ENCODE measurements at places on chromosomes 2 and 18.

DNA sequence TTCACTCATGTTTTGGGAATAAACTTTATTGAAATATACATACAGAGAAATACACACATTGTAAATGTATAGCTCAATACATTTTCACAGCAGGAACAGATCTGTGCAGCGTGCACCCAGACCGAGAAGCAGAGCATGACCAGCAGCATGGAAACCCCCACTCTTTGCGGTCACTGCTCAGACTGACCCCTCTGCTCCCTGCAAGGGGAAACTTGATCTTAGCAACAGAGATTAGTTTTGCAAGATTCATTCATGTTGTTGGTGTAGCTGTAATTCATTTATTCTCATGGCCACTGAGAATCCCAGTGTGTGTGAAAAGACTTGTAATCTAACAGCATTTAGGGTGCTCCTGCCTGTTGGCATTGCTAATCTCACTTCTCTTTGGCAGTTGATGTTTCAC, 35.2 kb downstream of the LPIN1 start:
- no peak for DNase-seq

GRCh38 chr2:215419769-215420470, 15.9 kb downstream of the FN1 start:
- DNase-seq = no peak

DNA sequence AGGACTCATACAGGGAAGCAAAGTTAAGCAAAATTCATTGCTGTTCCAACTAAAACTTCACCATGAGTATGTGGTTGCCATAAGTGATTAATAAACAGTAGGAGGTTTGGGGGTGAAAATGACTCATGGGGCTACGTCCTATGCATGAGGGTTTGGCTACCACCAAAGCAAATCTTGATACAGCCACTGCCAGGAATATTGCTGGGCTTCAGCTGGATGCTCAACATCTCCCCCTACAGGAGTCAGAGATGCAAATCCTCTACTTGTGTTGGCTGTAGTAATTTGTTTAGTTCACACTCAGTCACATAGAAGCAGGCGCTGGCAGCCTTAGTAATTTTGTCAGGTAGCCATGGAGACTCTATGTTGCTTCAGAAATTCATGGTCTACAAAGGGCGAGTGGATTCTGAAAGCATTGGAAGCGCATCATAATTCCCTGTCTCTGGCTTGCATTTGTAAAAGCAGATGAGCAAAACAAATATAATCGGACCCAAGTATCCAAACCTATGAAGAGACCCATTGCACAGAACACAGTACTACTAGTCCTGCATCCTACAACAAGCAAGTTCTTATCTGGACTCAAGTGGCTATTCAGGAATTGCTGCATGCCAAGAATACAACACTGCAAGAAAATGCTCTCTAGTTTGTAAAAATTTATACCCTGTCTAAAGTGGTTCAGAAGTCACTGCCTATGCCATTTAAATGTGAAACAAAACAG, 76.0 kb downstream of the CD28 start:
- peak; percentile 91 for DNase-seq

GRCh38 chr18:47120428-47120827, 29.9 kb downstream of the HDHD2 start:
- no peak for DNase-seq

- DNase-seq = no peak
These were observed 208.4 kb downstream of the SETBP1 start for GRCh38 chr18:44889111-44889510.

DNA sequence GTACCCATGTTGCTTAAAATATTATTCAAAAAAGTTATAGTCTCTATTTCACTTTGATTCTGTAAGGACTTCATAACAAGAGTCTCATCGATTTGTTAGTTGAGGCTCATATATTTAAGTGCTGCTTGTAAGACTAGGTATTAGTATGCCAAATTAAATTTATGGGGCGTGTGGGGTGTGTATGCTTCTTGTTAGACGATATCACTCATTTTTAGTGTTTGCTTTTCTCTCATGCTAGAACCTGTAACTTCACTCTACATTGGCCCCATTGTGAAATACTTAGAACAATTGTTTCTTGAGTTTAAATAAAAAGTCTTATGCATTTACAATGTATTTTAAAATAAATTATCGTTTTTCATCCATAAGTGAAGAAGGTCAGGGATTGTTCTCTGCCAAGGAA, 63.6 kb downstream of the CTNNA2 start:
- no peak for DNase-seq

DNA sequence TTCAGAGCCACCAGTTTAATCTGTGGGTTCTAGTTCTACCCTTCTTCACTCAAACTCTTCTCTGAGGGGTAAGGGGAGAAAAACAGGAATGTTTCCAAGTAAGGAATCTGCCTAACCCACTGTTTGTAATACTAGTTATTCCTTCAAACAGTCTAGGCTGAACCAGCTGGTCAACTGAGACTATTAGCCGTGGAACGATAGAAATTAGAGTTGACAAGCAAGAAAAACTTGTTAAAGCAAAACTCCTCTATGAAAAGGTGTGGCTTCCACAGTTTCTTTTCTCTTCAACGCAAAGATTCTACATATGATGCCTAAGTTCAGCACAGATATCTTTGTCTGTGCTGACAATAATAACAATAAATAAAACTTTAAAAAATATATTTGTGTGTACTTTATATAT, 11.5 kb downstream of the PAIP2B start:
- no peak for DNase-seq

GRCh38 chr2:140273958-140274357, 1493.8 kb upstream of the NXPH2 start:
- no peak for DNase-seq

DNA sequence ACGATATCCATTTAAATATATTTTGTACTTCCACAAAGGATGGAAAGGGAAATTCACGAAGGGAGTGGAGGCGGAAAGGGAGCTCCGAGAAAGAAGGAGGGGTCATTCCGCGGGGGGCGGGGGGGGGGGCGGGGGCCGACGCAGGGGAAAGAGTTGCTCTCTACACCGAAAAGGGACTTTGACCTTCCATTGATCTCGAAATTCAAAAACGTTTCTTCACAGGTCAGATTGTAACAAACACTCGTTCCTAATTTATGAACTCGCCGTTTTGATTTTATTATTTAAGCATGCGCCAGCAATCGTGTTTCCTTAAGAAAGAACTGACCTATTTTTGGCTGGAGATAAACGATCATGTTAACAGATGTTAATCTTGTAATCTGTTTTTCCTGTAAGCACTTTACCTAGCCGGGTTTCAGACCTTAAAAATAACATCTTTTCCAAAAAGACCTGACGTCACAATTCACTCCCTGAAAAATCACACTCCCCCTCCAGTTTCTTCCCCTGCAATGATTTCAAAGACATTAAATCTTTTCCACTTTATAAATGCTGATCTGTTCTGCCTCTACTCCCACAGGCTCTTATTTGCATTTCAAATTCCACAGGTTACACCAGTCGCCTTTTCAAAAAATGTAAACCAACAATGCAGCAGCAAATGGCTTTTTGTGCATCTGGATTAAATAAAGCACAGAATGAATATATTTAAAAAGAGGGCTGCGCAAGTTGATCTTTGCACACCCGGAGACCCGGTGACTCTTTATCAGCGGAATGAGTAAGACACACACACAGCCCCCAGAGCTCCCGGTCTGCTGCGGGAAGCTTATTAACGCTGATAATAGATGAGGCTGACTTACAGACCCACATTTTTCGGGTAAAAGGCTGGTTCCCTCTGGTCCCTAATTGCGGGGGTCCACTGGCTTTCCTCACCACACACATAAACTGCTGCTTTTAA, 1.6 kb downstream of the ZNF516 start:
- peak; percentile 76 for DNase-seq

DNA sequence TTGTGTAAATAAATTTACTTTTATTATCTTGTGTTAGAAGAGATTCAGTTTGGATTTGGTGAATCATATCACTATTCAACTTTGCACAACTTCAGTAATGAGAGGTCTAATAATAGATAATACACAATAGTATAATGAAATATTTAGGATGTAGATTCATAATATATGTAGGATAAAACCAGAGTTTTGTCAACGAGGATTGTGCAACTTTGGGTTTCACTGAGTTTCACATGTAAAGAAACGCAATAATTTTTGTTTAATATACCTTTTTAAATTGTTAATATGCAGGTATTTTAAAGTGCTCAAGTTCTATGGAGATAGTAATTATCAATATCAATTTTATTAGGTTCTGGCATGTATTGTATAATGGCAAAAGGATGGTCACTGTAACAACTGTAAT, 5.3 kb downstream of the CALCRL start:
- DNase-seq = peak; percentile 36

GRCh38 chr18:48022531-48023329, 92.3 kb upstream of the SMAD2 start:
- peak; percentile 88 for DNase-seq

- DNase-seq = peak; percentile 19
These were observed 550.2 kb upstream of the SETBP1 start for GRCh38 chr18:44130376-44130942.

- peak; percentile 50 for DNase-seq
These were observed 3.7 kb upstream of the ATG16L1 start for GRCh38 chr2:233247744-233248143.

- no peak for DNase-seq
These were observed 4.0 kb downstream of the YPEL5 start for GRCh38 chr2:30150786-30151185.

- DNase-seq = no peak
These were observed 186.2 kb upstream of the GCFC2 start for GRCh38 chr2:75896779-75897366.

GRCh38 chr2:40030456-40030975, 251.5 kb upstream of the THUMPD2 start:
- DNase-seq = no peak

- peak; percentile 46 for DNase-seq
These were observed 101.8 kb upstream of the HDAC4 start for GRCh38 chr2:239502430-239503186.

DNA sequence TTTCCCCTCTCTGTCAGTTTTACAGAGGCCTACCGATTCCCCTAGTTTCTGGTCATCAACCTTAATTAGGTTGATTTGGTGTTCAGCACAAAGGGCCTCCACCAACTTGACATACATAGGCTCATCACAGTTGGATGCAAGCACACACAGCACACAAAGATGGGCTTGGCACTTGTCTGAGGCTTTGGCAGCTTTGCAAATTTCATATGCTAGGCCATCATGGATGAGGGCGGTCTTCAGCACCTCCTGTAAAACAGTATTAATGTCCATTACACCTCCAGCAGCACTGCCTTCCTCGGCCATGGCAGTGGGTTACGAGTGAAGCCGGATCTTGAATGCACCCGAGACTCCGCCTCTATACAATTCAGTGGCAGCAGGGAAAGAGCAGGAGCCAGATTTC, 56.9 kb downstream of the REL start:
- no peak for DNase-seq

- no peak for DNase-seq
These were observed 2139.8 kb upstream of the CELF4 start for GRCh38 chr18:39705362-39705761.

DNA sequence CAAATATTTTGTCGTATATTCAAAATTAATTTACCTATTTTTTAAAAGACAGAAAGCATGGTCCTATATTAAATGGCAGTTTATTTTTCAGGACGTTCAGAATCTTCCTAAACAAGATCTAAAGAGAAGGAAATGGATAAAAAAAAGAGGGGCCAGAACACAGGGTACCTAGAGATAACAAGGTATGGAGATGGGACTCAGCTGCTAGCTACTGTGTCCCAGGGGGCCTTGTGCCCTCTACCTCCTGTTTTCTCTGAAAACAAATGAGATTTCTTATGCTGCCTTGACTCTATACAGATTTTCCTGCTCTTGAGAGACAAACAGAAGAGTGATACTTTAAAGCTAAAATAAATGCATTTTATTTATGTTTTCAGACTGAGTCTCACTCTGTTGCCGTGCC, 9.3 kb downstream of the PRKD3 start:
- DNase-seq = no peak

GRCh38 chr2:17594533-17595401, 54.3 kb downstream of the VSNL1 start:
- DNase-seq = no peak

DNA sequence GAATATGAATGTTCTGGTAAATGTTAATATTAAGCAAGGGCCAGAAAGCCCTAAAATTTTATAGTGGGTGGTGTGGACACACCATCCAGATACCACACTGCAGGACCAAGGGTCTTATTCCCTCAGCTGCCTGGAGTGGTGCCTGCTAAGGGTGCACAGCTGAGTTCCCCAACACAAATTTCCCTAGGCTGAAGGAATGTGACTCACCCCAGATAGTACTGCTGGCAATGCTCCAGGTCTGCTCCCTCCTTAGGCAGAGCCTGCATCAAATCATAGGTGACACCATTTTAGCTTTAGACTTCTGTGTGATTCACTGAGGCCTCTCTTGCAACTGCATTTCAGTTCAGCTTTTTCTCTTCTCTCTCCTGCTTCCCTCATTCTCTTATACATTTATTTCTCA, 321.1 kb downstream of the SATB2 start:
- DNase-seq = no peak

- DNase-seq = no peak
These were observed 10.2 kb upstream of the TMEM247 start for GRCh38 chr2:46469116-46469515.

DNA sequence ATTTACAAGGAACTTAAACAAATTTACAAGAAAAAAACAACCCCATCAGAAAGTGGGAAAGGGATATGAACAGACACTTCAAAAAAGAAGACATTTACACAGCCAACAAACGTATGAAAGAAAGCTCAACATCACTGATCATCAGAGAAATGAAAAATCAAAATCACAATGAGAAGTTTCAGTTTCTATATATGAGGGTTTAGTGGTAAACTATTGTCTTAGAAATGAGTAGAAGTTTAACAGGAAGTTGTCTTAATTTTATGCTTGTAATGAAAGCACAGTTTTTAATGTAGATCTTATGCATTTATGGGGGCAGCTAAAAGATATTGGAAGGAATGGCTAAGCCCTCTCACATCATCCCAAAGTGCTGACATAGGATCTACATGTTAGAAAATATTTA, 325.4 kb downstream of the ERBB4 start:
- DNase-seq = no peak

DNA sequence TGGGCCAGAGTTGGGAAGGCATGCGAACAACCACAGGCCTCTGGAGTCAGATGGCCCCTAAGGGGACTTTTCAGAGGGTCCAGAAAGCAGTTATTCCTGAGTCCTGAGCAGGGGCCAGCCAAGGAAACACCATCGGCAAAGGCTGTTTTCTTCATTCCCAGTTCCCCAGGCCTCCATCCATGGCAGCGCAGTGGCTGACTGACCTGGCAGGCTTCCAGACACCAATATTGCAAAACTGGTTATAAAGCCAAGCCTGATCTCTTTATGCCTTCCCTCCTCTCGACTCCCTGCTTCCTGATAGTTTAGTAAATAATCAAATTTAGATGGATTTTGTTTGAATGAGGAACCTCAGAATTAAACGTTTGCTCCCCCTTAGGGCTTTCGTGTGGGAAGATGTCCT, 133.4 kb upstream of the ITGA6 start:
- peak; percentile 52 for DNase-seq
